Body of pancreas (tissue), 4 donors: ENCODE measurements at places on chromosomes 16 and 17. TPM values are rescaled to one million over a fixed set of nuclear protein-coding genes. Genes with fewer than 3 reads are reported as not detected.

Gene TK1
- 0.66 TPM for total RNA-seq

Gene CRYM
- 0.78 TPM for total RNA-seq

Gene SLC16A13
- total RNA-seq = 1.6 TPM

DNA sequence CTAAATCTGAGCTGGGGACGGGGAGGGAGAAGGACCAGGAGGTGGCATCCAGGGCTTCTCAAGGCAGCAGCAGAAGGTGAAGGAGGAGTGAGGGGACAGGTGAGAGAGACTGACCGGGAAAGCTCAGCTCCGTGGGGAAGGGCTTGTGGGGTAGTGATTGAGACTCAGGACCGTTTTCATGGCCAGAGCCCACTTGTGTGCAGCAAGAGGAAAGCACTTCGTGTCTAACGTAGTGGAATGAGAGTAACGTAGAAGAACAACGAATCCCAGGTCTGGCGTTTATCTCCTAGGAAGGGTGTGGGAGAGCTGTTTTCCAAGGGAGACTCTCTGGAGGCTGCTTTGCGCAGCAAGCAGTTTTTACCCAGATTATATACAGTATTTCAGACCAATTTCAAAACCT is 1.3 kb upstream of the CDH3 start:
- DNase-seq = no peak

DNA sequence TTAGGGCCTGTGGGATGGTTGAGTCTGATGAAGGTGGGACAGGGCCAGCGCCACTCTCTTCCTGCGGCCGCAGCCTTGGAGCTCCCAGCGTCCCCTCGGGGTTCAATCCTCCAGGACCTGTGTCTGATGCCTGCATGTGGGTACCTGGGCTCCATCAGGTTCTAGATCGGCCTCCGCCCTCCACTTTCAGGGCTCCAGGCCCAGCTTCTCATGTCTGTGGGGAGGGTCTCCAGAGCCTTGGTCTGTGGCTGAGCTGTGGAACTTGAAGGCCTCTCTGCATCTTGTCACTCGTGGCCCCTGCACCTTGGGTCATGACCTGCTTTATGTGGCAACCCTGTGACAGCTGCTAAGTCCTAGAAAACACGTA is 89.8 kb upstream of the ZNF750 start:
- DNase-seq = peak; percentile 2

DNA sequence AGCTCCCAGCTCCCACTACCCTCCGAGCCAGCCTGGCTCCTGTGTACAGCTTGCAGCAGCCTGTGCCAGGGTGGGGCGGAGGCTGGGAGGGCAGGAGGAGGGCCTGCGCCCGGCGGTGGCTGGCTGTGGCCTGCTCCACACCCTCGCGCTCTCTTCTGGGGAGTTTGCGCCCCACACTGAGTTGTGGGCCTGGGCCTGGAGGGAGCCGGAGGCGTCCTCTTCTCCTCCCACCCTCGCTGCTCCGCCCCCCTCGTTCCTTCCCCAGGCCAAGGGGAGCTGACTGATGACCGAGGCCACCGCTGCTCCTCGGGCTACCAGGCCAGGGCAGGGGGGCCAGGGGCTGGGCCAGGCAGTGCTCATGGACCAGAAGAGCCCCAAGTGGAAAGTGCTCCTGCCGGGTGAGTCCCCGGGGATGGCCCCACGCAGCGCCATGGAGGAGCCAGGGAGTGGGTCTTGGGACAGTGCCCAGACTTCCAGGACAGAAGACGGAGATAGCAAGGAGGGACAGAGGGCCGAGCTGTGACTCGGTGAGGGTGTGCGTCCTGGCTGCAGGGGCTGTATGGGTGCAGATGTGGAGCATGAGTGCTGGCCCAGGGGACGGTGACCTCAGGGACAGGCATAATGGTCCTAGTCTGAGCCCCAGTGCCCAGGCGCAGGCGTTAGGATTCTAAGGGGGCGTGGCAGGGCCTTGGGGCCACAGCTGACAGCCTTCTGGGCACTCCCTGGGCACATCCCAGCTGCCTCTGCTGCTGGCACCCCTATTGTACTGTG is 242.1 kb upstream of the GSE1 start:
- no peak for DNase-seq
